Stimulated activated effector memory CD8-positive, alpha-beta T cell treated with anti-CD3 and anti-CD28 coated beads, Interleukin-12 subunit alpha, Interleukin-12 subunit beta, amount 100 ng/mL, for 72 hours (primary cell): ENCODE measurements at places on chromosomes 2 and 18.

DNA sequence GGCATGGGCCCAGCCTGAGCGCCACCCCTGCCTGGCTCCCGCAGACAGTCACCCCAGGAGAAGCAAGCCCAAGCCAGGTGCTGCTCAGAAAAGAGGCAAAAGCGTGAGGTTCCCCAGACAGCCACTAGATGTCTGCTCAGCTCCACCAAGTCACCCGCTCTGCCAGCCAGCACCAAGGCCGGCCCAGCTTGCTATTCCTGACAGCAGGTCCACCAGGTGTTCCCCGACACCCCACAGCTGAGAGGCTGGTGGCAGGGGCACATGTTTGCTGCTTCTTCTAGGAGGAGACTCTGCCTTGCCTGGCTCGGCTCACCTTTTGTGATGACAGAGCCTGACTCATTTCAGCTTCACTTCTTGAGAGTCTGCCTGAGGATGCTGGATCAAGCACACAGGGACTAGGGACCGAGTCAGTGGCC lies 206.7 kb downstream of the MGAT5 start:
- DNase-seq: no peak

- DNase-seq: no peak
Measured at GRCh38 chr2:192137451-192137850, 57.3 kb downstream of the TMEFF2 start.

- DNase-seq: no peak
Measured at GRCh38 chr2:120391911-120392665, 46.2 kb downstream of the INHBB start.

DNA sequence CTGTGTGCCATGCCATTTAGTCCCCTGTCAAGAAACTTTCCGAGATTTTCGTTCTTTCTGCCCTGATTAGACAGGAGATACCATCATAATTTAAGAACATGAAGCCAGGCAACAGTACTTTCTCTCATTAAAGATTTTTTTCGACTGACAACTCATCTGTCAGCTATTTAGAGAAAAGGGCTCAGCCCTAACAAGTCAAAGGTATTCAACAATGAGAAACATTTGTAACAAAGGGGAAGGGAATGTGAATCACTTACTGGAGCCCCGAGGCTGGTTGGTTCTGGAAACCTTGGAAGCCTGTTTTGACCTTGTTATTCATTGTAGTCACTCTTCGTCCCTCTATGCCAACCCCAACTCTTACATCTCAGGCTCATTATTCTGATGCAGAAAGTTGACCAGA lies 199.4 kb downstream of the SPP2 start:
- no peak for DNase-seq

DNA sequence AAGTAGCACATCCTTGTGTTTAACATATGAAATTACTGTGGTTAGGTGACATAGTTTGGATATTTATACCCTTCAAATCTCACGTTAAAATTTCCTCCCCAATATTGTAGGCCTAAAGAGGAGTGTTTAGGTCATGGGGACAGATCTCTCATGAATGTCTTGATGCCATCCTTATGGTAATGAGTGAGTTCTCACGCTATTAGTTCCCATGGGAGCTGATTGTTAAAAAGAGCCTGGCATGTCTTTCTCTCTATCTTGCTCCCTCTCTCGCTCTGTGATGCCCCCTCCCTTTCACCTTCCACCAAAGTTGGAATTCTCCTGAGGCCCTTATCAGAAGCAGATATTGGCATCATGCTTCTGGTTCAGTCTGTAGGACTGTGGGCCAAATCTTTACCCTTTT lies 660.1 kb downstream of the ADCYAP1 start:
- no peak for DNase-seq
